ENCODE measurements at places on chromosomes 2 and 18. TPM values are rescaled to one million over a fixed set of nuclear protein-coding genes. Genes with fewer than 3 reads are reported as not detected.

Gene CCDC68
- total RNA-seq: 1.0 TPM

Gene SEMA4F
- total RNA-seq: 12.9 TPM

Gene LPIN1
- total RNA-seq: 22.9 TPM

Gene TMEM178A
- total RNA-seq: 4.4 TPM

Gene CPLX4
- not detected for total RNA-seq

Gene SCN7A
- 0.51 TPM for total RNA-seq

Gene MEMO1
- 39.8 TPM for total RNA-seq

Gene CYP26B1
- 0.51 TPM for total RNA-seq

Gene ZNF396
- total RNA-seq: 0.33 TPM

Gene SH3RF3
- 9.1 TPM for total RNA-seq

Gene TGFA
- 7.2 TPM for total RNA-seq

Gene MRPL30
- 27.2 TPM for total RNA-seq

Gene ACOXL
- total RNA-seq: not detected

Gene RAB6C
- not detected for total RNA-seq

Gene CETN1
- total RNA-seq: not detected

Gene TEX44
- not detected for total RNA-seq

Gene PROKR1
- total RNA-seq: not detected

Gene UGT1A3
- not detected for total RNA-seq

Gene ACTR2
- total RNA-seq: 87.2 TPM

Gene PJVK
- 0.16 TPM for total RNA-seq

Gene COQ10B
- total RNA-seq: 12.3 TPM

Gene CHRND
- total RNA-seq: not detected

Gene FAM168B
- 134 TPM for total RNA-seq

Gene SFT2D3
- 8.5 TPM for total RNA-seq

Gene PDE6D
- total RNA-seq: 23.2 TPM

Gene FANCL
- 9.5 TPM for total RNA-seq

Gene MOGAT1
- total RNA-seq: not detected

Gene MRPL53
- total RNA-seq: 31.4 TPM

Gene RBM44
- 0.51 TPM for total RNA-seq

Gene ATP6V1C2
- not detected for total RNA-seq

Gene ALPI
- not detected for total RNA-seq

Gene GCG
- total RNA-seq: not detected

Gene DNAJC5G
- total RNA-seq: not detected

Gene PXDN
- total RNA-seq: 342 TPM

Gene TSPYL6
- total RNA-seq: not detected

Gene AFF3
- 7.4 TPM for total RNA-seq

Gene EMX1
- total RNA-seq: 0.16 TPM

Gene HOXD9
- total RNA-seq: 5.7 TPM

Gene CD8B2
- not detected for total RNA-seq

Gene PRKAG3
- total RNA-seq: not detected

Gene SPTBN1
- 272 TPM for total RNA-seq

Gene FAM124B
- not detected for total RNA-seq

Gene FBXO36
- 3.4 TPM for total RNA-seq

Gene DOK6
- 5.2 TPM for total RNA-seq

Gene AGAP1
- 9.0 TPM for total RNA-seq

Gene OTOF
- total RNA-seq: not detected

Gene ZNF638
- total RNA-seq: 37.3 TPM

Gene FMNL2
- 28.8 TPM for total RNA-seq

Gene GPR45
- 0.25 TPM for total RNA-seq

Gene SP110
- 10.3 TPM for total RNA-seq

Gene DYSF
- 37.0 TPM for total RNA-seq

Data from mesangial cell (primary cell).